ENCODE measurements at places on chromosomes 12 and 14.

DNA sequence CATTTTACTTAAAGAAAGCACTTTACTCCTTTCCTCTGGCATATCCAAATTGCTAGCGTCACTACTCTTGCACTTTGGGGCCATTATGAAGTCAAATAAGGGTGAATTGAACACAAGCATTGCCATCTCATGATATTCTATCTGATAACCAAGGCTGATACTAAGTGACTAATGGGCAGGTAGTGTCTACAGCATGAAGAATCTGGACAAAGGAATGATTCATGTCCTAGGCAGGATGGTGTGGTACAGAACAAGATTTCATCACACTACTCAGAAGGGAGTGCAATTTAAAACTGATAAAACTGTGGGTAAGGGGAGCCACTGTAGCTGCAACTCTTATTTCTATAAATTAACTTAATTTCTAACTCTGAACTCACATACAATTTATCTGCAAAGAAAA is 7.7 kb upstream of the SLC6A15 start:
- DNase-seq, result no peak

DNA sequence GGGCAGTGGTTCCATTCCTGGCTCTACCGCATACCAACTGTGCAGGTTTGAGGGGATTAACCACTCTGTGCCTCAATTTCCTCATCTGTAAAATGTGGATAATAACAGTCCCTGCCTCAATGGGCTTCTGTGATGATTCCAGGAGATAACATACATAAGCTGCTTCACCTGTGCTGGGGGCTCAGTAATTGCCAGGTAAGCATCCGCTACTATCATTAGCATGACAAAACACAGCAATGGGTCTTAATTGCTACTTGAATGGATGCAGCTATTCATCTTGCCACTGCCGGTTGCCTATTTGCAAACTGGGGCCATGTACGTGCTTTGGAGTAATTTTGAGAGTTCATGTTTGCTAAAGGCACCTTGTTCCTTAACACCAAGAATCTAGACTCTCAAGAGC is 132.6 kb downstream of the TMEM132D start:
- no peak for DNase-seq

DNA sequence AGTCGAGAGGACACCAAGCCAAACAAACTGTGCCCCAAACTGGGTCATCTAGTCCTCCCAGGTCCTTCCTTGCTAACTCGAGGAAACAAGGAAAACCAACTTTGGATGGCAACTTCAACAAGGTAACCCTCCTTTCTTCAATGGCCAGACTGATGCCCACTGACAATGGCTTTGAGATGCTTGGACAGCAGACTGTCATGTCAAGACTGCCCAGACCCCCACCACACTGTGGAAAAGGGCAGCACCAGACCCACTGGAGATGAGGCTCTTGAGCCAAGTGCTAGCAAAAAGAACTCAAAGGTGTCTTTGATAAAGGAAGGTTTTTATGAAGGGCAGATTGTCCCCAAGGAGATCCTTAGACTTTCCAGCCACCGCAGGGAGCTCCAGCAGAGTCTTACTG is 9.0 kb upstream of the CDH24 start:
- no peak for DNase-seq

DNA sequence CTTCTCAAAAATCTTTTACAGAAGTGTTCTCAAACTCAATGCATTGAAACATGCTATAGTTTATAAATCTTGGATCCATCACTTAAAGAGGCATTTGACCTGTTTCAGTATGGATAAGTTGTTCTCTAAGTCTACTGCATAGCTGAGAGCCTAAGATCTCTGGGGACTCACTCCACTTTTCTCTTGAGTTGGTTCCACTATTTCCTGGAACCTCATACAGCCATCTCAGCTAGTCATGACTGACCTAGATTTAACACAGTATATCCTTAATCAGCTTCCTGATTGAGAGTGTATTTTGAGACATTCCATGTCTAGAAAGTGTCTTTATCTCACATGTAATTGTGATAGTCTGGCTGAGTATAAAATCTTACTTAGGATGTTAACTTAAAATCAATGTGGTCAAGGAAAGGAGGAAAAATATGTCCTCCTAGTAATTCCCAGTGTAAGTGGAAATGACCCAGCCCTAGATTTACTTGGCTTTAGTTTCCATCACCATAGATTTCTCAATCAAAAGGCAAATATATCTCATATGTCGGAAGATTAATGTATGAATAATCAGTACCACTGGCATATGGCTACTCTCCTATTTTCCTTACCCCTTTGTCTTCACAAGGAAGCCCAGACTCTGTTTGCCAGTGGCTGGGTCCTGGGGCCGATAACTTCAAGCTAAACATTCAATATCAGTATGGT is 61.9 kb downstream of the KICS2 start:
- DNase-seq, result no peak

GRCh38 chr12:115620816-115621215 is 656.7 kb downstream of the MED13L start:
- no peak for DNase-seq

DNA sequence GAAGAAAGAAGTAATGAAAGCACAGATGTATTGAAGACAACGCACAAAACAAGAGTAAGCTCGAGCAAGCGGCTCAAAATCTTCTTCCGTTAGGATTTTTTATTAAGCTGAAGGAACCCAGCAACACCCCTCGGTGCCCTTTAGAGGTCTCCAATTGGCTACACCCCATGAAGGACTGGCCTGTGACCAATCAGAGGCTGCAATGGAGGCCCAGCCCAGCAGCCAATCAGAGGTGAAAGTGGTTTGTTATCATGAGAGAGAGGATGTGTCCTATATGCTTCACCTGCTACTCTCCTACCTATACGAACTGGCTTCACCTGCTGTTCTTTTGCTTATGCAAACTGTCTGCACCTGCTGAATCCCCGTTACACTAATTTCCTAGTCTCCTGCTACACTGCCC is 358.8 kb downstream of the C12orf50 start:
- peak; percentile 22 for DNase-seq

DNA sequence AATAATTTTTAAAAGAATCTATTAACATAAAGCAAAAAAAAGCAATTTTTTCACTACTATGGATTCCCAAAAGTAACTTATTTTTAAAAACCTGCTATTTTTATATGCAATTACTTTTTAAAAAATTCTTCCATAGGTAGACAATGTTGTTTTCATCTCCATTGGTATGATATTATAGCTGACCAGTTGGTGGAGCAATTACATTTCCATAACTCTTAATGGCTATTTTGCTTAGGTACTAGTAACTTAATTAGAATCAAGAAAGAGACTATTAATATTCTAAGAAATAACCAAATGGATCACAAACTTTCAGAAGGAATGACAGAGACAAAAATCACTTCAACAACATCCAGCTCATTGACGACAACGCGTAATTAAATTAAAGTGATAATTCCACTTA is 64.7 kb upstream of the PTCSC3 start:
- no peak for DNase-seq

DNA sequence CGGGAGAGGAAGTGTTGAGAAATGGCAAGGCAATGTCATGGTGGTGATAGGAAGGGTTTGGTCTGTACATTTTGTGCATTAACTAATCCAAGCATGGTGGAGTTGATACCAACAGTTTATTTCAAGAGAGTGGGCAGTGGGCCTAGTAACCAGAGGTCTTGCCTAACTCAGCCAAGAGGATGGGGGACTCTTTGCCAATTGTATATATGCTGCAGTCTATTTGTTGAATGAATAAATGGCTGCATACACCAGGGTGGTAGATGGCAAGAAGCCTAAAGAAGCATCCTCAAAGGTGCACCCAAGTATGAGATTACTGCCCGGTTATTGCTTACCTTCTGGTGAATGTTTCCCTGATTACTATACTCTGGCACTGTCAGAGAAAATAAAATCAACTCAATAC is 295.9 kb downstream of the ITPR2 start:
- DNase-seq, result no peak

DNA sequence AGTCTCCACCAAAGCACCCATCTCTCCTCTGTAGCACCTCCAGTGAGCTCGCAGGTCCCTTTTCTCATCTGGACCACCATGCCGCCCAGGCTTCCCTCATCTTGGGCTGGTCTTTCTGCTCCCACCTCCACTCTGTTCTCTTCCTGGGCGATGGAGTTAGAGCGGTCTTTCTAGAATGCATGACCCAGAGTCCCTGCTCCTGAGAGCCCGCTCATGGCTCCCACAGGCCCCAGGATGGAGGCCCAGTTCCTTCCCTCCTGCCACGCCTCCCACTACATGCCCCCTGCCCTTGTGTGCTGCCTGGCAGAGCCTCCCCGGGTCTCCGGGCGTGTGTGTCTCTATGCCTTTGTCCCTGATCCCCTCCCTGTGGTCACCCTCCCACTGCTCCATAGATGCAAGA is 100.7 kb upstream of the RTL1 start:
- no peak for DNase-seq

DNA sequence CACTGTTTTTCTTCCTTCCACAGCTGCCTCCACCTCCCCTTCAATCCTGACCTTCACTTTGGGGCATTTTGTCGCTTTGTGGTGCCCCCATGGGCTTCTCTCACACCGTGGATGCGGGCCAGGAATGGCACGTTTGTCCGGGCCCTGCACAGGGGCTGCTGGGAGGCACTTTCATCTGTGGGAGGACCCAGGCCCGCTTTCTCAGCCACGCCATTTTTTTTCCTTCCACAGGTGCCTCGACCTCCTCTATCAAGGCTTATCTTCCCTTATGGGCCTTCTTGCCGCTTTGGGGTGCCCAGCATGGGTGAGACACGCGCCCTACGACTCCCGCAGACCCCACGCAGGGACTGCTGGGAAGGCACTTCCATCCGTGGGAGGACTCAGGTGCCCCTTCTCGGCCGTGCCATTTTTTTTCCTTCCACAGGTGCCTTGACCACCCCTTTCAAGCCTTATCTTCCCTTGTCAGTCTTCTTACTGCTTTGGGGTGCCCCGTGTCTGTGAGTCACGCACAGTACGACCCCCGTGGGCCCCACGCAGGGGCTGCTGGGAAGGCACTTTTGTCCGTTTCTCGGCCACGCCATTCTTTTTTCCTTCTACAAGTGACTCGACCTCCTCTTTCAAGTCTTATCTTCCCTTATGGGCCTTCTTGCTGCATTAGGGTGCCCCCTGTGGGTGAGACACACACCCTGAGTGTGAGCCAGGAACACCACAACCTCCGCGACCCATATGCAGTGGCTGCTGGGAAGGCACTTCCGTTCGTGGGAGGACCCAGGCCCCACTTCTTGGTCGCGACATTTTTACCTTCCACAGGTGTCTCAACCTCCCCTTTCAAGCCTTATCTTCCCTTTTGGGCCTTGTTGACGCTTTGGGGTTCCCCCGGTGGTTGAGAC is 270.7 kb downstream of the ALG10 start:
- no peak for DNase-seq

GRCh38 chr12:114265036-114265435 is 140.9 kb downstream of the TBX5 start:
- no peak for DNase-seq

GRCh38 chr14:91349481-91350074 is 68.0 kb downstream of the CCDC88C start:
- DNase-seq, result no peak

GRCh38 chr12:4441355-4442335 is 4.0 kb downstream of the FGF6 start:
- no peak for DNase-seq

DNA sequence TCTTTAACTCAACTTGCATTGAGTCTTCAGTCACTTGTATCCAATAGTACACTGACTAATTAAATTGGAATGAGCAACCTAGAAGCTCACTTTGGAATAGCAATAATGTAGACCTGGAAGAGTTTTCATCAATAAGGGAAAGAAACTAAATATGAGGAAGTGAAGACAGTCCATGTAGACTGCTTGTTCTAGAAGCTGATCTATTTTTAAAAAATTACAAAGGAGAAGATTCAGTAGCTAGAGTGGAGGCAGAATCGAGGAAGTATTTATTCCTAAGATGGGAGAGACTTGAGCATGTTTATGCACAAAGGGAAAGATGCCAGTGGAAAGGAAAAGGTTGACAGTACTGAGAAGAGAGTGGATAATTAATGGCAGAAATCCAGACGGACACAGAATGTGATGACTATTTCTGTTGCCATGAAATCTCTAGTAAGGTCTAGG is 156.3 kb upstream of the PDE3A start:
- no peak for DNase-seq

- DNase-seq, result peak; percentile 28
Measured at GRCh38 chr12:121712190-121712460, 427 bp upstream of the TMEM120B start.

DNA sequence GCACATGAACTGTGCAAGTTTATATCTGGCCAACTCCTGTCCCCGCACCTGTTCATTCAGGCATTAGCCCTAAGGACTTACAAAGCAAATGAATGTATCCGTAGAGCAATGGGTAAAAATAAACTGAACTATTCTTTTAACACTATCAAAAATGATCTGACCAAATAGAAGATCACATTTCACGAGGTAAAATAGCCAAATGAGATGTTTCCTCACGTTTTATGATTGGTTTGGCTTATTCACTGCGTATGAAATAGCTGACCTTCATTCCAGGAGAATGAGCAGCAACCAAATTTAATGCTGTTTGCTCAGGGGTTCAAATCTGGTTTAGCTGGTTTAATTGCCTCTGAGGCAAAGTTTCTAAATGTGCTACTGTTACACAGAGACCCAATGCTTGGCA is 216.0 kb upstream of the EEA1 start:
- no peak for DNase-seq

DNA sequence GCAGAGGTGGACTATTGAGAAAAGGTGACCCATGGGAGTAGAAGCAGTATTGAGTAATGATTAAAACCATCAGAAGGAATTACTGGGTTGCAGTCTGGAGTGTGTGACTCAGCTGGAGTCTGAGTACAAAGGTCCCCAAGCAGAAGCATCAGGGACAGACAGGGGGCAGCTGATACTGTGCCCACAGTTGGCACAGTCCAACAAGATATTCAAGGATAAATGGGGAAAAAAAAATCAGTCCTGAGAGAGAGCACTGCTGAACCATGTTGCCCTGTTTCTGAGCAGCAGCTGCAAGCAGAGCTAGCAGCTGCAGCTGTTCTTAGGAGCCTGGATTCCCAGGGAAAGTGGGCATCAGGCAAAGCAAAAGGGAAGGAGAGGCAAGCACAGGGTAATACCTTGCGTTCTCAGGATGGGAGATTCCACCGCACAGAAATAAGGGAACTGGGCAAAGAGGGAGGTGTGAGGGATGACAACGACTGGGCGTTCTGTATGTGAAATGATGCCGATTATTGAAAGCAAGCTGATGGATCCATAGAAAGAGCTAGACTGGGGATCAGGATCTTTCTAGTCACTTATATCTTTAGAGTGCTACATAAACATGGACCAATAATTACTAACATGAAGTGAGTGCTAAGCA is 17.7 kb downstream of the NEUROD4 start:
- no peak for DNase-seq

Data from WTC11 (cell line).